ENCODE measurements at places on chromosomes 3 and 15. TPM values are rescaled to one million over a fixed set of nuclear protein-coding genes. Genes with fewer than 3 reads are reported as not detected.
A peak's percentile ranks its signal among the peaks of the same experiment; 100 is the strongest.

DNA sequence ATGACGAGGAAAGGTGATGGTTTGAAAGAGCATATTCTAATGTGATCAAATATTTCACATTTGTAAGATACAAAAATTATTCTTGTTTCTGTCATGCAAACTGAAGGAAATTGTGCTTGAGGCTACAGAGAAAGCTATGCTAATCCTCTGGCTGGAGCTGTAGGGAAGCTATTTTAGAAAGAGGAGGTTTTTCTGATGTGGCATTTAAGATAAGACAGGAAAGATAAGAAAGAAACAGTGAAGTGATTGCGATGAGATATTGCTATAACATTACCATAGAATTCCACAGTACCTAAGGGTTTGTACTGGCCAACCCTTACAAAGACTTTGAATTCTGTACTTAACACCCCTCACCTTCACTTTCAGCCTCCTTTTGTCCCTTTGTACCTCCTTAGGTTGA lies 205.2 kb upstream of the LMCD1 start:
- no peak for DNase-seq

DNA sequence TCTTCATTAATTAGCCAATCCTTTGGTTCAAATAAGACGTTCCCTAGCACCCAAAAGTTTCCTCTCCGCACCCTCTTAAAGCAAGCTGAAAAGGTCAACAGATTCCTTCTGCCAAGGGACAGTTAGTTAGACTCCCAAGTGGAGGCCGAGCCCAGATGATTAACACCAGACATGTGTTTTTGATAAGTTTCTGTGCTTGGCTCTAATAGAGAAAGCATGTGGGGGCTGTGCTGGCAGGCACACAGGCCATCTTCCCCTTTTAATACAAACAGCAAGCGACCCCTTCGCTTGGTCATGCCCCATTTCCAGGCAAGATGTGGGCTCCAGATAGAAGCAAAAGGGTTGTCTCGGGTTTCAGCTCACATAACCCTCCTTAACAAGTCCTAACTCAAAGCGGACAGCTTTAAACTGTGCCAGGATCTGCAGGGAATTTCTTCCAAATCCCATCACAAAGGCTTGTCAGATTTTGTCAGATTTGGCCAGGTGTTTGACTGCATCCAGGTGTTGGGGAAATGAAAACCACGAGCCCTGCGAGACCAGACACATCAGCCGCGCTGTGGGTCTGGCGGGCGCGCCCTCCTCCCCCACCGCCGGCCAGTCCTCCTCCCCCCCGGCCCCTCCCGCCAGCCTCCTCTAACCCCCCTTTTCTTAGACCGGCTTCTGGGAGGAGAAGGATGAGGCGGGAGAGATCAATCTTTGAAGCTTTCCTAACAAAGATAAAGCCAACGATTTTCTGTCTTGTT lies 3.3 kb downstream of the HES1 start:
- DNase-seq, result peak; percentile 80

DNA sequence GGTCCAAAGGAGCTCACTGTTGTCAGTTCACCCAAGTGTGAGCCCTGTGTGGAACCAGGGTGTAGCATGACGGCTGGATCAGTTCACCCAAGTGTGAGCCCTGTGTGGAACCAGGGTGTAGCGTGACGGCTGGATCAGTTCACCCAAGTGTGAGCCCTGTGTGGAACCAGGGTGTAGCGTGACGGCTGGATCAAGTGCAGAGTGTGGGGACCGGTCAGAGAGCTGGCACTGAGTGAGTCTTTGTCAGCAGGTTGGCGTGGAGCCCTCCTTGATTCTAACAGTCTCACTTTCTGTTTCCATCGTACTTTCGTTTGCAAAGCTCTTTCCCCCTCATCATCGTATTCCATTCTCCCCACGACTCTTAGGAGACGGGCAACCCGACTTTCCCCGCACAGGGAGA lies 57.9 kb upstream of the DLG1 start:
- no peak for DNase-seq

GRCh38 chr15:41323611-41324010 lies 8.8 kb downstream of the OIP5 start:
- no peak for DNase-seq

DNA sequence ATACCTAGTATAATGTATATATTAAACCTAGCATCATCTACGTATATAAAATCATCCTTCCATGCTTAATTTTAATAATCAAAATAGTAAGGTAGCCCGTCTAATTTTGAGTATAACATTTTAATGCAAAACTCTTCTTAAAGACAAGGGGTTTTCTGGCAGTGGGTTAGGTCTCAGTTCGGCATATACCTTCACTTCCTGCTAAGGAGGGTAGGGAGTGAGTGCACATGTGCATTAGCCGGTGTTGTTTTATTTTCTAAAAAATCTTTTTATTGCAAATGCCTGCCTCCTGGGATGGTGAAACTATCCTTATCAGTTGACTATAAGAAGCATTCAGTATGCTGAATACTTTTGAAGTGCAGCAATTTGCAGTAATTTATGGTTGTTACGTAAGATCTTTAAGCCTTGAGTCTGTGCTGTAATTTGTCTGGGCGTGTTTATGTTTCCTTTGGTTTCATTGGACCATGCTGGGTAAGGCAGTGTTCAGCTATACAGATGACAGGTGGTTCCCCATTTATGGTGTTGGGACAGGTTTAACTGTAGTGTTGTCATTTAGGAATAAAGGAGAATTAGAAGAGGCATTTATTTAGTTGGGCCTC lies 11.7 kb downstream of the ARHGEF26 start:
- no peak for DNase-seq

- peak; percentile 73 for DNase-seq
These were observed 56.5 kb downstream of the NEK11 start for GRCh38 chr3:131082871-131083863.

- DNase-seq, result no peak
These were observed 70.4 kb downstream of the PPM1L start for GRCh38 chr3:160826408-160826807.

- no peak for DNase-seq
These were observed 610 bp downstream of the ARID3B start for GRCh38 chr15:74541494-74542165.

DNA sequence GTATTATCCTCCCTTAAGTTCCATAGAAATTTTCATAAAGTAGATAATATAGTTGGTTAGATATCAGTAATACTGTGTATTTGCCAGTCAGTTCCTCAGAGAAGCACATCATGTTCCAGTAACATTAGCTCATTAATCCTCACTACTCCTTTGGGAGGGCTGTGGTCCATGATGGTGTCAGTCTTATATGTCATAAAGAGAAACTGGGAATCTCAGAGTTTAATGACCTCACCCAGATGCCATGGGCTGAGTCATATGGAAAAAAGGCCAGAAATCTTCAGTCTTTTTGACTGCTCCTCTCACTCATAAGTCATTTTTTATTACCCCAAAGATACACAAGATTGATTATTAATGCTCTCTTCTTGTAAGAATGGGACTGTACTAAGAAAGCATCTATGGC lies 188.6 kb downstream of the CHL1 start:
- peak; percentile 20 for DNase-seq

DNA sequence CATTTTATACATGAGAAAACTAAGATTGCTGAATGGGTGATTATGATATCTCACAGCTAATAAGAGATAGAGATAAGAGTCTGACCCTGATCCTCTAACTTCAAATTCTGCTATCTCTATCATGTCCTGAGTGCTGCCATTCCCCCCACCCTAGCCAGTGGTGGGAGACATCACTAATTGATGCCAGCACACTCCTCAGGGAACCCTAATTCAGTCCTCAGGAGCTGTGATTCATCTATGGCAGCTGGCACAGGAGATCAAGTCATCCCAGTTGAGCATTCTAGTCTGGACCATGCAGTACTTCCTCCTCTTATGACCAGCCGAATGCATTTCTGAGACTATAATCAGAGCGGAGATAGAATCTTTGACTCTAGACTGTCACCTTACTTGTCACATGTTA lies 71.9 kb downstream of the SYNM start:
- no peak for DNase-seq

DNA sequence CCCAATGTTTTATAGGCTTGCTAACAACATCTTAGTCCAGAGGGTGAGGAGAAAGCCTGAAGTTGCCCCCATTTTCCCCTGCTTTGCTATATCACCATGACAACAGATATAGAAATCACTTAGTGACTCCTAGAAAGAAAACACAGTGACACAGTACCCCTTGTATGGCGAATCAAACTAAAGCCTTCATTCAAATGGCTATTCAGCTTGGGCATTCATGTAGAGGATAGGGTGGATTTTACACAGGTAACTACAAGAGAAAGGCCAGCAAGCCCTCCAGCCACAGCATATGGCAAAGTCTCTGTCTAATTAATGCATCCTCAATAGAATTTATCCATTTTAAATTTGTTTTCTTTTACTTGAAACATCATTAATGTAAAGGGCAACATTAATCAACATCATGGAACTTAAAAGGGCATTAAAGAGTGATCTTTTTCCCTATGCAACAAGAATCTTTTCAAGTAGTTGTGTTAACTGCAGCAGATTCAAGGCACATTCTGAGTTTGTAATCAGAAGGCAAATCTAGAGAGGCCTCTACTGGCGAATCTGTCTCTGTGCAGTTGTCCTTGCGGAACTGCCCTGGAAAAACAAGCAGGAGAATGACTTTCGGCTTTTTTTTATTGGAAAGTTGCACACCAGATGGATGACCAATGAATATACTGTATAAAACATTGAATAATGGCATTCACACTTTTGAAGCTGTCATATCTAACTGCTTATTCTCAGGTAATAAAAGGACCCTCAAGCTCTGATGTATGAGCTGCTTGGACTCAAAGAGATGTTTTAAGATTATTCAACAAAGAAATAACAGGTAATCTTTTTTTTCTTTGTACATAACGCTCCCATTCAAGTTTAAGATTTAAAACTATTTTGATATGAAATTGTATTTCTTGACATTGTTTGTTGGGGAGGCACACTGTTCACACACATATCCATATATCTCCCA lies 621.7 kb upstream of the AGTR1 start:
- peak; percentile 71 for DNase-seq

GRCh38 chr15:70474471-70475406 lies 288.6 kb downstream of the UACA start:
- DNase-seq, result peak; percentile 99

DNA sequence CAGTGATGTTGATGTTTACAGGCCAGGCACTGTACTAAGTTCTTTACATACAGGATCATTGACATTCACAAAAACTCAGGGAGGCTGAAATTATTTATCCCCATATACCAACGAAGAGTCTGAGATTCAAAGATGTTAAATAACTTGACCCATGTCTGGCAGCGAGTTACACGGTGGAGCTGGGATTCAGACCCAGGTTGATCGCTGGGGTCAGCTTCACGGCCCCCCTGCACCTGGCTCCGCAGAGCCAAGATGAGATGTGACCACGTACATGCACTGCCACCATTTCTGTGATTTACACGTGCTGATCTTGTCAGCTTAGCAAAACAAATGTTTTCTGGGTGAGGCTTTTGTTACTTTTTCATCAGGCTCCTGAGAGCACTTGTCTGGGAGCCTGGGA lies 109.8 kb downstream of the EEFSEC start:
- no peak for DNase-seq

GRCh38 chr3:156619376-156619775 lies 55.0 kb upstream of the TIPARP start:
- DNase-seq, result no peak

GRCh38 chr15:88631464-88632028 lies 7.3 kb upstream of the ISG20 start:
- no peak for DNase-seq

DNA sequence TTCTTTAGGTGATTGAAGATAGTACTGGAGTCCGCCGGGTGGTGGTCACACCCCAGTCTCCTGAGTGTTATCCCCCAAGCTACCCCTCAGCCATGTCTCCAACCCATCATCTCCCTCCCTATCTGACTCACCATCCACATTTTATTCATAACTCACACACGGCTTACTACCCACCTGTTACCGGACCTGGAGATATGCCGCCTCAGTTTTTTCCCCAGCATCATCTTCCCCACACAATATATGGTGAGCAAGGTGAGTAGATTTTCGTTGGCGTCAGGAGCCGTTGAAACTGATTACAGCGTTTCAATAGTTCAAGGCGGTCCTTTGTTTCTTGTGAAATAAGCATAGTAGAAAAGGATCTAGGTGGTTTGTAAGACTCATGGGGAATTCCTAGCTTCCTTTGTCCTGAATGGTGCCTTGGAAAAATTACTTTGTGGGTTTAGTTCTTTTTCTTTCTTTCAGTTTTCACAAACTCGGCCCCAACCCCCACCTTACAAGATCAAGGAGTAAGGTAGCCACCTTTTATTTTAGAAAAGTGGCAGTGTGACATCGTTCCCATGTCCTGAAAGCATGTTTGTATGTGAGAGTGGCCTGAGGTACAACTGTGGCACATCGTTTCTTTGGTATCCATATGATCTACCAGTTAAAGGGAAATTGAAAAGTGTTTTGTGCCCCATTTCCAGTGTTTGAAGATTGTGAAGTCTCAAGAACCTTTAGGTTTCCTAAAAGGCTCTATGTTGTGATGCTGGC lies 200.6 kb downstream of the GHSR start:
- no peak for DNase-seq

DNA sequence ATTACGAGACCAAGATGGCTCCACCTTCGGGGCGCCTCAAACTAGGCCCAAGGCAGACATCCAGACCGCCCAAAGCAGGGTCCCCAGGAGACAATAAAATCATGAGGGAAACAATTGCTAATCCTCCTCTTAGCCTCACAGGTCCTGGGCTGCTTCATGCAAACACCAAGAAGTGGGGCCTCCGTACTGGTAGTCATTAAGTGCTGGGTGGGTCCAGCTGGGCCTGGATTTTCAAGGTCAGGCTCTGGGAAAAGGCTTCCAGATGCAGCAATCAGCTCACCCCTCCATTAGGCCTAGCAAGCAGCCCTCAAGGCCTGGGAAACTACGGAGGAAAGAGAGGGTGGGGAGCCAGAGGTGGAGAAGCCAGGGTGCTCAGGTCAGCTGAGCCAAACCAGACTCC lies 634 bp downstream of the FBXL22 start:
- no peak for DNase-seq

DNA sequence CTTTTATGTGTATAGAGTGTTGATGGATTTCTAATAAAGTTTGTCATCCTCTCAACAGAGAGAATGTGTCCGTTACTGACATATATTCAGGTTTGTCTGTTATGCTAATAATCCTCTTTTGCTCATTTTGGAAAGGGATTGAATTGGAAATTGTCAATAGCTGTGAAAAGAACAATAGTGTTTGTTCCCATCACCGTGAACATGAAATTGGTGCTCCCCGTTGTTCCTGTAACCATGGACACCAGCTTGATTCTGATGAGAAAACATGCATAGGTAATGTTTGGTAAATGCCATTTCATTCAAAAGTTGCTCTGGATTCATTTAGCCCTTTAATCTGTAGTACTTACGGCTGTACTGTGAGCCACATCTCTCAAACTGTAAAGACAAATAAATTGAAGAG lies 707.0 kb upstream of the GOLIM4 start:
- no peak for DNase-seq

GRCh38 chr3:139320551-139321309 lies 23.1 kb upstream of the MRPS22 start:
- DNase-seq, result no peak

The TGM5 gene
- total RNA-seq, result not detected

The RHOV gene
- total RNA-seq, result 0.41 TPM

The SLC28A1 gene
- total RNA-seq, result not detected

The CFAP100 gene
- not detected for total RNA-seq

The ACTRT3 gene
- total RNA-seq, result not detected

The C3orf20 gene
- not detected for total RNA-seq

The LINGO1 gene
- not detected for total RNA-seq

The TRIM42 gene
- total RNA-seq, result not detected

The PPARG gene
- 34.7 TPM for total RNA-seq

The TPRG1 gene
- 0.35 TPM for total RNA-seq

The PLAAT1 gene
- 11.6 TPM for total RNA-seq

The SCAMP5 gene
- total RNA-seq, result 3.6 TPM
